ENCODE measurements at places on chromosomes 6 and 20.
A peak's percentile ranks its signal among the peaks of the same experiment; 100 is the strongest.

DNA sequence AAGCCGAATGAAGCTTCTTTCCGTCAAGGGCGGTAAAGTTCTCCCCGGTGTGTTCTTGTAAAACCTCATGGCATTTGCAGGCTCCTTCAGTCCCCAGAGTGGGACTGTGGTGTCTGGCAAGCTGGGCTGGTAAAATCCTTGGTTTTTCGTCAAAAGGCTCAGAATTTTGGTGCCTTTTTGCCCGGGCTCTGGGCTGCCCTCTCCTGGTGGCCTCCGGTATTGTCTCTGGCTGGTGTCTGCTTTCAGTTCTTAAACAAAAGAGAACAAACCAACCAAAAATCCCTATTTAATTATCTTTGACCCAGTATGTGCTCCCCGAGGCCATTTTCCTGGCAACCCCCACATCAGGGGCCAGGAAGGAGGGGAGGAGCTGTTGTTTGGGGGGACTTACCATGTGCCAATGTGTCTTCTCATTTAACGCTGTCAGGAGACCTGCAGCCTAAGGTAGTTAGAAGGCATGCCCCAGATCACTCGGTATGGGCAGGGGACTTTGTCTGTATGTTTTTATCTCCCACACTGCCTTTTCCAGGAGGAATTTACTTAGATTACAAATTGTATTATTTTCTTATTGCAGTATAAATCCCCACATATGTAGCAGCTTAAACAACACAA lies 11.1 kb downstream of the CDH4 start:
- DNase-seq: peak; percentile 75

GRCh38 chr20:15930311-15931305 lies 642.6 kb downstream of the KIF16B start:
- no peak for DNase-seq

GRCh38 chr6:114169763-114170162 lies 173.1 kb downstream of the HS3ST5 start:
- no peak for DNase-seq

DNA sequence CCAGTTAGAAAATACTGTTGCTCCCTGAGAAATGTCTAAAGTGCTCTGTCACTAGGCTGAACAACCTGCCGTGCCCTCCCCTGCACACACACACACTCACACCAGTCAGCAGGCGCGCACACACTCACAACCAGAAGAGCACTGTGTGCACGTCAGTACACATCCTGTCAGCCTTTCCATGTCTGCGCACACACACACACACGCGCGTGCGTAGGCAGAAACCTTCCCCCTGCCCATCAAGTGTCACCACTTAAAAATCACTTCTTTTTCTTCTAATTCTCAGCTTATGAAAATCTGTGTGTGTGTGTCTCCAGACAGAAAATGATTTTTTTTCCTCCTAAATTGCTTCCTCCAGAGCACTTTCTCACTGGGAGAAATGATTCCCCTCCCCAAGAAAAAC lies 100.3 kb downstream of the EDN3 start:
- no peak for DNase-seq

GRCh38 chr6:26561533-26562466 lies 23.6 kb downstream of the HMGN4 start:
- DNase-seq: no peak

GRCh38 chr6:112384511-112384910 lies 37.4 kb downstream of the RFPL4B start:
- DNase-seq: no peak

DNA sequence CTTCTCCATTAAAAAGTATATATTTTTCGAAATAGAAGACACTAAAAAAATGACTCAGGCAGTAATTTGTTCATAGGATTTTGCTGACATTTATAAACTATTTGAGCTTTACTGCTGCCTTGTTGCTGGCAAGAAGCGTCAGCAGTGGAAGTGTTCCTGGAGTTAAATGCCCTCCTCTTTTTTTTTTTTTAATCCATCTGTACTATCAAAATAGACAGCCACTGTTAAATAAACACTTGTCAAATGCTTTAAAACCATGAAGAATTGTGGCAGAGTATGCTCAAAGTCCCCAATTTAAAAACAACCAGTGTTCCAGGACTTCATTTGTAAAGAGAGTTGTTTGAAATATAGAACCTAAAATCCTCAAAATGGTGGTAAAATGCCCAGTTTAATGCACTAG lies 253.8 kb downstream of the NKAIN2 start:
- no peak for DNase-seq

DNA sequence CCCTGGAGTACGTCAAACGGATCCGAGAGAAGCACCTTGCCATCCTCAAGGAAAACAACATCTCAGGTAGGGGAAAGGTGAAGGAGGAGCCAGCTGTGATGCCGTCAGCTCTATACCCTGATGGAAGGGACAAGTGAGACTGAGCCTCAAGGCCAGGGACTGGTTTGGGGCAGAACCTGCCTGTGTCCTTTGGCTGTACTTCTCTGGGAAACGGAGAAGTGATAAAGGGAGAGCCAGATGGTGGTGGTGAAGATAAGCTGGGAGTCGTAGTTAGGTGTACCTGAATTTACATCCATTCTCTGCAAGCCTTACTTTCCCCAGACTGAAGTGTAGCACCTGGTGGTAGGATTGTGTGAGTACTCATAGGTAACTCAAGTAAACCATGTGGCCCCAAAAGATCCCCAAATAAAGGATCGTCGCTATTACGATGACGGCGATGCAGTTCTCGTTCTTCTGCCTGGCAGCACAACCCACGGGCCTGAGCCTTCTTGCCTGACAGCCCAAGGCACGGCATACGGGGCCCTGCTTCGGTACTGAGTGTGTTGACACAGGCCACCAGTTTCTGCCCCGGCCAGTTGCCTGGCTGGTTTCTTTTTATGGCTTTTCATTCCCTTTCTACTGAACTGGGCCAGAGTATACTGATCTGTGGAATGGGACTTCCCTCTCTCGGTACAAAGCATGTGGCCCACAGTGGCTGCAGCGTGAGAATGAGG lies 10.6 kb downstream of the PCIF1 start:
- DNase-seq: no peak

DNA sequence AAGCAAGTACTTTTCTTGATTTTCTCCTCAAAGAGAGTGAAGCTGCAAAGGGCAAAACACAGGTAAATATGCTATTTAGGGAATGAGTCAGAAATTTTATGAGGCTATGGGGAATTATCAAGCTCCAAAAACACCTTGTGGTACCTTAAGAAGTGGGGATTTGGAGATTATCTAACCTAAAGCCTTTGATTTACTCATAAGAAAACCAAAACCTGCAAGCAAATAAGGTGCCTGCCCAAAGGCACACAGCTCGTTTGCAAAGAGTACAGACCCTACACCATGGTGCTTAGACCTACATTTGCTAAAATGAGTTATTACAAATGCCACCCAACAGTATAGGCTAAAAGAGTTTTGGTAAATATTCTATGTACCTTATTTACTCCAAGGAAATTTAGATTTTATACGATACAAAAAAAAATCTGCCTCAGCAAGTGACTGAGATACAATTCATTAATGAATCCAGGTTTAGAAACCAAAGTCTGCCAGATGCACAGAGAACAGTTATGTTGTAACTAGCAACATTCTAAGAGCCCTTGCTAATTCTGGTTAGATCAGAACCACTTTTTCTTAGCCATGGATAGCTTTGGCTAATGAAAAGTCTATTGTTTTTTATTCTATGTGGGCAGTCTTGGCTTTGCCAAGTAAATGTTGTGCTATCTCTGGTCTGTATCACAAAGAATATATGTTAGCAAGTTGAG lies 101.5 kb downstream of the KHDC1L start:
- DNase-seq: no peak

GRCh38 chr6:160765412-160765811 lies 63.4 kb downstream of the PLG start:
- peak; percentile 15 for DNase-seq

DNA sequence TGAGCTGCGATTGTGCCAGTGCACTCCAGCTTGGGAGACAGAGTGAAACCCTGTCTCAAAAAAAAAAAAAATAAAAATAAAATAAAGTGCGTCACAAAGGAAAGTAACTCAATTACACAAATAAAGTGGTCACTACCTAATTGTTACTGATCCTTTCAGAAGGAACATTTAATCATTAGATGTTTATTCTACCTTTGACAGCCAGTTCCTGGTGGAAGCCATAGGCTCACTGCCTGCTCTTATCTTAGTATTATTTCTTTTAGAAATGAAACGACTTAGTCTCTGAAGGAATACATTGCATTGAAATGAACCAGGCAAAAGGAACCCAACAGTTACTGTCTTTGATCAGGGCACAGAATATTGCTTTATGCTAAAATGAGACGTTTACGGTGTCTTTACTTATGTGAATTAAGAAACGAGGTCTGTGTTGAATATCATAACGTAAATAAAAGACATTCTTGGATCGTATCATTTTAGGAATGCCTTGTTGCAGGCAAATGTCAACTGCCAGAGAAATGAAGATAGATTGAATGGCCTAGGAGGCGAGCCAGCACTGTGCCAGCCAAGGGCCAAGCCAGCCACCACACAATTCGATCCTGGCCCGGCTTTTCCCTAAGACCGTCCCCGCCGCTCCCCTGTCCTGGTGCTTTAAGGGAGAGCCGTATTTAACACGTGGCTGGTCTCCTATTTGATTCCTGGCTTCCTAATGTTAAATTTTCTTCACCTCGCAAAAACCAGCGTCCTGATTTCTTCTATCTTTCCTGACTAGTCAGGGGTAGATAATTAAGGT lies 136.7 kb upstream of the GMDS start:
- DNase-seq: no peak

Data from WTC11 (cell line).